NCI-H748 treated with DMSO at 0.1 percent for 48 hours (cell line): ENCODE measurements at places on chromosomes 5 and 9.

DNA sequence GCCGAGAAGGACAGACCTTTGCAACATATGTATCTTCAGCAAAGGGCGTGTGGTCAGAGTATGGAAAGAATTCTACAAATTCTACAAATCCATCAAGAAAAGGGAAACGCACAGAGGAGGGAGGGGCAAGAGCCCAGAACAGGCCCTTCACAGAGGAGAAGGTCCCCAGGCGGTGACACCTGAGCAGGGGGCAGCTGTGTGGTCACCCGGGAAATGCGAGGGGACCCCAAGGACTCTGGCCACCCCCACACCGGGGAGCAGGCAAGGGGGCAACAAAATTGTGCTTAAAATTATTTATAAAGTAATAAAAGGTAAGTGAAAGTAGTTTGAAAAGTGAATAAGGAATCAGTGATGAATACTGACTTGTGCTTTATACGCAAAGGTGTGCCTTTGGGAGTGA, 17.6 kb downstream of the NACC2 start:
- DNase-seq: no peak

DNA sequence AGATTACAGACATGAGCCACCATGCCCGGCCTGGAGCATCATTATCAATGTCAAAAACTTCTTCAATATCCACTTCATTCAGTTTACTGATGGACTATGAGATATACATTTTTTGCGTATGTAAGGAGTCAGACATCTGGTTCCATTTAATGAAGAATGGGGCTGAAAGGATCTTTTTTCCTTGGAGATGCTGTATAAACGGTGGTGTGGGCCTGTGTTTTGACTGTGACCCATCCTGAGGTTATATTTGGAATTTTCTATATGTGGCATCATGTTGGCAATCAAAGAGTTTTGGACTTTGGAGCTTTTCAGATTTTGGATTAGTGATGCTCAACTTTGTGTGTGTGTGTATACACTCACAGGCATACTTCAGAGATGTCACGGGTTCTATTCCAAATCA, 85.7 kb upstream of the FBXL17 start:
- DNase-seq: no peak

DNA sequence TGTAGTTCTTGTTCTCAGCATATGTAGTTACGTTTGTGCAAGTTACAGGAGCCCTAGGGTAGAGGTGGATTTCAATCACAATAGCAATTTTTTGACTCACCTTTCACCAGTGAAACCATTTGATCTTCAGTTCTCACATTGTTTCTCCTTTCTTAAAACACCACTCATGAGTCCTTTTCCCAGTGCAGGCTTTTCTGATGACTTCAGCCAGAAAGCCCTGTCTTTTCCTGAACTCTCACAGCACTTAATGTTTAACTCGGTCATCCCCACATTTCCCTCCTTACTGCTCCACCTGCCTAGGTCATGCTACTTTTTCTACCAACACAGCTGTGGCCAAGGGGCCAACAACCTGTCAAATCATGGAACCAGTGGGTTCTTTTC, 37.9 kb downstream of the ARHGEF28 start:
- no peak for DNase-seq

GRCh38 chr9:21969011-21969940, 24.9 kb downstream of the CDKN2A start:
- no peak for DNase-seq

- DNase-seq: no peak
These were observed 181.3 kb downstream of the ESM1 start for GRCh38 chr5:54804086-54804485.

DNA sequence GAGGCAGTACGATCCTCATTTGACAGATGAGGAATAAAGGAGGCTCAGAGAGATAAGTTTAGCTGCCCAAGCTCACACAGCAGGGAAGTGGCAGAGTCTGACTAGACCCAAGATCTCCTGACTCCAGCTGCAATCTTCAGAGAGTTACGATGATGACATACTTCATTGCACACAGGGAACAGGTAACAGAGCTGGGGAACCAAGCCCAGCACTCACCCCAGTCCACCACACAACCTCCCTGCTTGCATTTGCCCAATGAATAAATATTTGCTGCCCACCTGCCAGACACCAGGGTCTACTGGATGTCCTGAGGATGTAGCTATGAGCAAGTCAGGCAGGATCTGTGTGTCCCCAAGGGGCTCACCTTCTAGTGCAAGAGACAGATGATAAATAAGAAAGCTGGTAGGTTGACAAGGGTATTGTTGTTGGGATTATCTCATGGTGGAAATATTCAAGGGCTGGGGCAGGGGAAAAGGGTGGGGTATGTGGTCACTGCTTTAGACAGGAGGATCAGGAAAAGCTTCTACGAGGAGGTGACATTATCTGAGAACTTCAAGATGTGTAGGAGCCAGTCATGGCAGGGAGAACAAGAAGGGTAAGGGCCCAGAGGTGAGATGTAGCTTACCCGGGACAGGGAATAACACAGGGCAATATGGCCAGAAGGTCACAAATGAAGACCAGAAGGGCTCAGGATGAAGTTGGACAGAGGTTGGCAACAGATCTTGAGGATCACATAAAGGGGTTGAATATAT, 28.6 kb upstream of the CPEB4 start:
- DNase-seq: no peak

DNA sequence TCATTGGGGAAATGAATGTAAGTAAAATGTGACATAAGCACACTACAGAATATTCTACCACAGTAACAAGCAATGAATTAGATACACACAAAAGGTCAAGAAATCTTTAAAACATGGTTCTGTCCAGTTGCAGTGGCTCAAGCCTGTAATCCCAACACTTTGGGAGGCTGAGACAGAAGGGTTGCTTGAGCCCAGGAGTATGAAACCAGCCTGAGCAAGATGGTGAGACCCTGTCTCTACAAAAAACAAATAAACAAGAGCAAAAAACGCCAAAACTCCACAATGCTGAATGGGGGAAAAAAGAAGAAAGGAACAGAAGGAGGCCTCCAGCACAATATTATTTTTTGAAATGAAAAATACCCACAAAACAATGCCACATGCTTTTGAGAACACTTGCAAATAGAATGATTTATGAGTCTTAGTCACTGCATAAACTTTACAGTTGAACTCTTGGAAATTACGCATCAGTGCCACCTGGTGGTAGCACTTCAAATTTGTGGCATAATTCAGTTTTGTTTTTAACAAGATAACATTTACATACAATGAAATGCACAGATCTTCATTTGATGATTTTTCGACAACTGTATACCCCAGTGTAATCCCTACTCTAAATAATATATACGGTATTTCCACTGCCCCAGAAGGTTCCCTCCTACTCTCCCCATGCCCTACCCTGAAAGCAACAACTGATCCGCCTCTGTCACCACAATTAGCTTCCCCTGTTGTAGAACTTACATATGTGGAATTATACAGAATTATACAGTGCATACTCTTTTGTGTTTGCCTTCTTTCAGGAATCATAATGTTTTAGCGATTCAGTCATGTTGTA, 14.4 kb upstream of the SPINK4 start:
- DNase-seq: peak; percentile 50

DNA sequence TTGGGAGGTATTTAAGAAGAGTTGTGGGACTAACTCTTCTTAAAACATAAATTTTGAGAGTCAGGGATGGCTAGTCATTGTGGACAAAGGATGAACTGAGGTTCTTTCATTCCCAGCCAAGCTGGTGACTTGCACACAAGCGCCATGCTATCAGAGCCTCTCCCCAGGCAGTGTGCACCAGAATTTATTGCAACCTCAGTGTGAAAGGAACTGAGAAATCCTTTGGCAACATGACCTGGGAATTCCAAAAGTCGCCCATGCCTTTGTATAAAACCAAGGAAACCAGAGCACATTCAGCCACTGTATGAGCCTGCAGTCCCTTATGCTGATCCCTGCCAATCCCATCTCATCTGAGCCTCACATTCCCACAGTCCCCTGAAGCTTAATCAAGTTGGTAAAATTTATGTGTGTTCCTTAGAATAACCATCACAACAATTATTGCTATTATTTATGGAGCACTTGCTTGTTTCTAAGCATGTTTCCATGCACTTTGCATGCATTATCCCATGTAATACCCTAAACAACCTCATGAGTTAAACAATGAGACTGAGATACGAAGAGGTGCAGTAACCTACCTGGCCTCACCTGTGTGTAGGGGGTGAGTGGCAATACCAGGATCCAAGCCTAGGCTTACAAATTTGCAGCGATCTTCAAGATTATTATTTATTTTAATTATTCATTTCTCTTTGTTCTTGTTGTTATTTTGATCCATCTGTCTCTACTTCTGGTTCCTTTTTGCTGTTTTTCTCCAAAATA, 116.4 kb downstream of the NTRK2 start:
- no peak for DNase-seq

- no peak for DNase-seq
These were observed 7.9 kb downstream of the SLC2A6 start for GRCh38 chr9:133470988-133471387.

DNA sequence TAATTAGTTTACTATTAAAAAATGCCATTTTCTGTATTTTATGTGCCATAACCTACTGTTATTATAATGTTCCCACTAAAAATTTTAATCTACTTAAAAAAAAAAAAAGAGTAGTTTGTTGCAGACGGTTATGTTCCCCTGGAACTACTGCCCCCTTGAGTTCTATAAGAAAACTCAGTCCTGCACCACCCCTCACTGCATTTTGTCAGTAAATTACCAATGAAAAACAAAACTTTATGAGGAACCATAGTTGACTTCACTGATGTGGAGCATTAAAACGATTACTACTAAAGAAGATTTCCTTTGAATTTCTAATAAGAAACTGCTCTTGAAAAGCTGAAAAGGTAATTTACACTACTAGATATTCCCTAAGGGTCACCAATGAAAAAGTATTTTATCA, 288.7 kb downstream of the FBXL17 start:
- DNase-seq: peak; percentile 11

DNA sequence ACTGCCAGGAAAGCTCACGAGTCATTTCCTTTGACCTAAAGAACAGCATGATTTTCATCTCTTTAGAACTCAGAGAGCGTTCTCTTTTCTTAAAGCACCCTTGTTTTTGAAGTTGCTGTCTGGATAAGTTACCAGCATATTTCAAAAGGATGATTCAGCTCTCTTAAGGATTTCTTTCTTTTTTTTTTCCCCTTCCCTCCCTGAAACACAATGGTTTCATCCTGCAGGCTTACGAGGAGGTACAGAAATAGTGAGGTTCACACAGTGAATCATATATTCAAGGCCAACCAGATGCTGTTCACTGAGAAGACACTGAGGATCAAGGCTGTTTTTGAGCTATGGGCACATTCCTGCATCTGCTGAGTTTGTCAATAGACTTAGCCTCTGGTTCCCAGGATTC, 257.2 kb downstream of the KIF4B start:
- DNase-seq: no peak

DNA sequence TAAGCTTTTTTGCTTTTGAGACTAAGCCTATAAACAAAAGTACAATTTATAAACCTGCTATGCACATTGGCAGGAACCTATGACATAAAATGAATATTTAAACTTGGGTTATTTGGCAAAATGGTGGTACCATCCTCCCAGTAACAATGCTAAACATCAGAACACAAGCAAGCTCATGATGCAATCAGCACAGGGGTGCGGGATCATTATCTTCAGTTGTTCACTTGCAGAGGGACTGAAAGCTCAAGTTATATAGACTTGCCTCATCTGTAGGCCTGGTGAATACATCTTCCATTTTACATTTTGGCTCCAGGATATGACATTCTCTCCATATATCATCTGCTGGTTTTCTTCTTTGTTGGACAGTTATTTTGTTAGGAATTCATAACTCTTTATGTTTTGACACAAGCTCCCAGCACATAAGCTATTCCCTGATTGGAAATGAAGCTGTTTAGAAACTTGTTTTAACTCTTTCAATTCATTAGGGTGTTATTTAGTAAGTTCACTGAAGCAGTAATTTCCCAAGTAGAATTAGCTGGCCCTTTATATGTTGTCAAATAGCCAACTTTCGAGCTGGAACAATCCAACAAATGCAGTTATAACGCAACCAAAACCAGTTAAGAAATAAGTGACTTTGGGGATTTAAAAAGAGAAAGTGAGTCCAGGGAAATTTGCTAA, 124.7 kb upstream of the LIFR start:
- DNase-seq: no peak
